ENCODE measurements at places on chromosomes 2 and 18.

DNA sequence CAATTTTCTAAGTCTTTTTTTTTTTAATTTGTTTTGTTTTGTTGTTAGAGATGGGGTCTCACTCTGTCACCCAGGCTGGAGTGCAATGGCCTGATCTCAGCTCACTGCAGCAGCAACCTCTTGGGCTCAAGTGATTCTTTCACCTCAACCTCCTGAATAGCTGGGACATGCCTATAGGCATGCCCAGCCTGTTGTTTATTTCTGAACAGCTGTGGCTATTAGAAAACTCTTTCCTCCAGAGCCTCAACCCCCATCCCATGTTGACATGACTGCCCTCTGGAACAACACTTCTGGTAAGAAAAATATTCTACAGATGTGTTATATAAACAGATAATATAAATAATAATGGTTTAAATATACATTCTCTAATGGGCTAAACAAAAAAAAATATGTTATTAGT, 44.4 kb upstream of the TWSG1 start:
- DNase-seq = no peak

GRCh38 chr2:208830203-208830602, 423.6 kb downstream of the PTH2R start:
- DNase-seq = no peak

GRCh38 chr18:2411381-2411960, 159.8 kb downstream of the METTL4 start:
- DNase-seq = no peak

DNA sequence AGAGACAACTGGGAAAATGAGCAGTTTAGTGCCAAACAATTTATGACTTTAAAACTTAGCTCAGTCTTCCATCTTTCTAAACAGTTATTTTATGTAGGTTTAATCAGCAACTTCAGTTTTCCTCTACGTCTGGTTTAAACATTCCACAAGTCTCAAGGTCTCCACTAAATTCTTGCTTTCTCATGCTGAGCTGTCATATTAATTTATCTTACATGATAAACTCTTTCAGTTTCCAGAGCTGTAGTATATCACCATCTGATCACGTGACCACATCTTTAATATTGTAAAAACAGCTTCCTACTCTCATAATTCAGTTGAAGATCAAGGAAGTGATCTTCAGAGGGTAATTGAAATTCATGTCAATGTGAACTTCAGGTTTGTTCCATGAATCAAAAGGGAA, 158.6 kb downstream of the ZNF804A start:
- DNase-seq = no peak

DNA sequence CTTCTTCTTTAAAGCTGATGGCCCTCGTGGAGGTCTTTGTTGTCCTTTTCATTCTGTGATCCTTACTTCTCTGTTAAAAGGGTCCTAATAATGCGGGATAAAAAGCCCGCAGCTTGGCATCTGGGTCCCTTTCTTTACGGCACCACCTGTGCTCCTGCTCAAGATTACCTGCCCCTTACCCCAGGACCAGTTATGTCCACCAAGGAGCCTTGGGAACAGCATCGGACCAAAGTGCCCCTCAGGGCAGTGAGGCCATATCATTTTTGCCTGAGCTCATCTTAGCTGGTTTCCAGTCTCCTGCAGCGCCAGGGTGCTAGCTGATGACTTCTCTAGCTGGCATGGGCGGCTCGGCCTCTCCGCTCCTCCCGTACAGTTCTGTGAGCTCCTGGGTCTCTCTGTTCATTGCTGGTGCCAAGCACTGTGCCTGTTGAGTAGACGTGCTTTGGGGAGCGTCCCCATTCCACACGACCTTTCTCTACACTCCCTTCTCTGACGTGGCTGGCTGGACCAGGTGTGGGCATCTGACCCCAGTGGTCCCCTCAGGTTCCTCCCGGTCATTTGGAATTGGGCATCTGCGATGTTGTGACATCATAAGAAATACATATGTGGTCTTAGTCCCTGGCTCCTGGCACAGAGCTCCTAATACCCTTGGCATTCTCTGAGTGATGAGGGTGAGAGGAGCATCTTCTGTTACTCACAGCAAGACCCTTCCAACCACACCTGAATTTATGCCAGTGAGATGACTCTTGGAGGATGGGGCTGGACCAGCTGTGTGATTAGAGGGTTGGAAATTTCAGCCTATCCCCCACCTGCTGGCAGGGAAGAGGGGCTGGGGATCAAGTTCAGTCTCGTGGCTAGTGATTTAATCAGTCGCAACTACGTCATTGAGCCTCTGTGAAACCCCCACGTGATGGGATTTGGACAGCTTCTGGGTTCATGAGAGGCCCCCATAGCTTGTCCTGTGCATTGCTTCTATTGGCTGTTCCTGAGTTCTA, 134.2 kb upstream of the HS6ST1 start:
- DNase-seq = no peak

- no peak for DNase-seq
Observed at GRCh38 chr2:187390891-187391290, 57.2 kb downstream of the CALCRL start.
